ENCODE measurements at places on chromosomes 4 and X. TPM values are rescaled to one million over a fixed set of nuclear protein-coding genes. Genes with fewer than 3 reads are reported as not detected.
A peak's percentile ranks its signal among the peaks of the same experiment; 100 is the strongest.

DNA sequence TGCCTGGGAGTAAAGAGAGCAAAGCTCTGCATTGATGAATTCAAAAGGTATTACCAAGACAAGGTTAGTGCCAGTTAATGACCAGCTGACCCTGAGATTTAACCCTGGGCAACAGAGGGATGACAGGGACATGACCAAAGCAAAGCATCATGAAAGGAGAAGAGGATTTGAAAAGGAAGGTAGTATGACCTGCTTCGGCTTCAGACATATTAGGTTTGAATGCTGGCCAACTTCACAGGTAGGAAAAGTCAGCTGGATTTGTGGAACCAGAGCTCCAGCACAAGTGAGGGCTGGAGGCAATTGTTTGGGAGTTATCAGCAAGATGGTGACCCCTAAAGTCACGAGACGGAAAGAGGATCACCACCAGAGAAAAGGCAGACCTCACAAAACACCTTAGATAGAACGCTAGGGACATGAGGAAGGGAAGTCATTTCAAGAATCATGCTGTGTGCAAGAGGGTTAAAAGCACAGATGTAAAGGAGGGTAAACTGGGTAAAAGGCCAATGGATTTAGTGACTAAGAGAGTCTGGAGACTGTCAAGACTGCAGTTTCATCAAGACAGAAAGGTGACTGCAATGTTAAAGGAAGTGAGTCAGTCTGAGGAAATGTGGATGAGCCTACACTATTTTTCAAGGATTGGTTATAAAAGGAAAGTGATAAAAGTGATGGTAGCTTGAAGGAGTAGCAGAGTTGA lies 45.6 kb downstream of the SH3RF1 start:
- DNase-seq: no peak
- no peak overlapping the region for H3K4me3 ChIP-seq

- no peaks in the 10 kb centered on the region for H3K27me3 ChIP-seq
- H3K27ac ChIP-seq: peak overlapping the region; percentile 5
- H3K4me3 ChIP-seq: no peak overlapping the region
- H3K36me3 ChIP-seq: no peaks in the 10 kb centered on the region
- DNase-seq: no peak
- no peaks in the 10 kb centered on the region for H3K4me1 ChIP-seq
Measured at GRCh38 chr4:169397762-169398161, 127.0 kb upstream of the SH3RF1 start.

GRCh38 chr4:80814266-80814665 lies 216.2 kb upstream of the BMP3 start:
- H3K27ac ChIP-seq: no peak overlapping the region
- no peaks in the 10 kb centered on the region for H3K36me3 ChIP-seq
- H3K4me1 ChIP-seq: no peaks in the 10 kb centered on the region
- no peak for DNase-seq

The QRFPR gene
- 1.3 TPM for total RNA-seq

The DDIT4L gene
- total RNA-seq: 1.6 TPM
